ENCODE measurements at places on chromosomes 5 and 9.

DNA sequence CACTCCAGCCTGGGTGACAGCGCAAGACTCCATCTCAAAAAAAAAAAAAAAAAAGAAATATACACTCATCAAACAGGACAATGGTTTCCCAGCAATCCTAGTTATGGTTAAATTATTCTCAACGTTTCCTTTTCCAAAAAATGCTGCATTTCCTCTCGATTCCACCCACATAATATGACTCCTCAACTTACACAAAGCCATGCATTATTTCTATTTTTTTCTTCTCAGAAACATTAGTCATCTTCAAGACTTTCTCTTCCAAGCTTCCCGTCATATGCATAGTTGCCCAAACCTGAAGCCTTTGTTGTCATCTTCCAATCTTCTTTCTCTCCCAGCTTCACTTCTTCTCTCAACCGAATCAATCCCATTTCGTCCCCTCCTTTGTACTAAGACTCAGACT is 61.4 kb upstream of the RANBP6 start:
- no peak for DNase-seq

DNA sequence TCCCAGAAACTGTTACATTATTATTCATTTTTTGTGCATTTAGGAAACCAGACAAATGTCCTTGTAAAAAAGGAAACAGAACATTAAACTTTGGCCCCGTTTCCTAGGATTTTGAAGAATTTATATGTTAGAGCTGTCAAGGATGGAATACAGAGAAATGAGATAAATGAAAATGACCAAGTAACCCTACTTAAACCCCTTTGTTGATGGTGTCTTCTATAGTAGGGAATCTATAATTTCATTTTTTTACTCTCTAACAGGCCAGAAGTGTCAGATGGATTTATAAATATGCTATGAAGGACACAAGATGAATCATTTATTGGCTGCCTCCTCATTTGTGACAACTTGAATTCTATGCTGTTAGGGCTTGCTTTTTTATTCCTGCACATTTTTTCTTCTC is 1047.1 kb downstream of the PTPRD start:
- DNase-seq = no peak

DNA sequence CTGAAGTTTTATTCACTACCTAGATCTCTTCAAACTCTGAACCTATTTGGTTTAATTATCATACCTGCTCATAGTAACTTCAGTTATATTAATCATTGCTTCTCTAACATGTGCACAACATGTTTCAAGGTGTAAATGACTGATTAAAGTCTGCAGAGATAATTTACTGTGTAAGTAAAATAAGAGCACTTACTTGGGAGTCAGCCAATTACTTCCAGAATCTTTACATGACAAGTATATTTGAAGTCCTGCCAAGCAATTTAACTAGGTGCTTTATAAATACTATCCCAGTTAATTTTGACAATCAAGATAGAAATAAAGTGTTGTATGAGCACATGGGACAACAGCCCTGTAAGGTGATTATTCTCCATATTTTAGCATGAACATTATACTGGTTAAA is 109.9 kb downstream of the RFX3 start:
- DNase-seq = no peak

- no peak for DNase-seq
Observed at GRCh38 chr5:126119887-126120442, 303.2 kb upstream of the GRAMD2B start.

- no peak for DNase-seq
Observed at GRCh38 chr9:88256216-88256615, 117.9 kb upstream of the SPATA31C2 start.

DNA sequence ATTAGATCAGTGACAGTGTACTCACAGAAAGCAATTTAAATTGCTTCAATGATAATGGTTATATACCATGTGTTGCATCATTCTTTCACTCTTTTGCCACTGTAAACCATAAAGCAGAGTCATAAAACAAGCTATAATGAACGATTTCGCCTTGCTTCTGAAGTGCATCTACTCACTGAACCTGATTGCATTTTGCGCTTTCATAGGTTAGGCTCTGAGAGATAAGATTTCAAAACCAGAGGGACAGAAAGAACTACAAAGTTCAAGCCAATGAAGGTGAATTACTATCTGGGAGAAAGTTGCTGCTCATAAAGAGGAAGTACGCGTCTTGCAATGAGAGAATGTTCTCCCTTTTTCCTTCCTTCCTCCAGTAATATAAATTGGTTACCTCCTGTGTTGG is 412.7 kb downstream of the CETN3 start:
- DNase-seq = no peak

GRCh38 chr5:143851383-143851782 is 39.4 kb downstream of the HMHB1 start:
- no peak for DNase-seq

DNA sequence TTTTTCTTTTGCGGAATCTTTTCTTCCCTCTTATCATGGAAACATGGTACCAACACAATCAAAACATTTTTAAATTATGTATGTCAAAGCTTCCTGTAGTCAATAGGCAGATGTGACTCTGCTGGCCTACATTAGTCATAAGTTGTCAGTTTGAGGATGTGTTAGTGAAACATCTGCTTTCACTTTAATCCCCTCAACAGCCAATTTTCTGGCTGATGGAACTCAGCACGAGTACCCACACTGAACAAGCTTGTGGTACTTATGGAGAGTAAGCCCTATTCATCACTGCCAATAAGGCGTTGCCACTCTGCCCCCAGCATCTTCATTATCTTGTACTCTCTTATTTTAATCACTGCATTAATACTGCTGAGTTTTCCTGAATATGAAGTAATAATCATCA is 1034.4 kb downstream of the CDH9 start:
- DNase-seq = no peak

GRCh38 chr9:69877852-69878514 is 57.4 kb downstream of the CFAP95 start:
- no peak for DNase-seq

- DNase-seq = no peak
Observed at GRCh38 chr5:30747412-30747811, 446.1 kb upstream of the CDH6 start.

DNA sequence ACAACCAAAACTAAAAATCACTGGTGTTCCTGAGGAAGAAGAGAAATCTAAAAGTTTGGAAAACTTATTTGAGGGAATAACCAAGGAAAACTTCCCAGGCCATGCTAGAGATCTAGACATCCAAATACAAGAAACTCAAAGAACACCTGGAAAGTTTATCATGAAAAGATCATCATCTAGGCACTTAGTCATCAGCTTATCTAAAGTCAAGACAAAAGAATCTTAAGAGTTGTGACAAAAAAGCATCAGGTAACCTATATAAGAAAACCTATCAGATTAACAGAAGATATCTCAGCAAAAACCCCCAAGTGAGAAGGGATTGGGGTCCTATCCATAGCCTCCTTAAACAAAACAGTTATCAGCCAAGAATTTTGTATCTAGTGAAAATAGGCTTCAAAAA is 17.1 kb upstream of the SPEF2 start:
- no peak for DNase-seq

DNA sequence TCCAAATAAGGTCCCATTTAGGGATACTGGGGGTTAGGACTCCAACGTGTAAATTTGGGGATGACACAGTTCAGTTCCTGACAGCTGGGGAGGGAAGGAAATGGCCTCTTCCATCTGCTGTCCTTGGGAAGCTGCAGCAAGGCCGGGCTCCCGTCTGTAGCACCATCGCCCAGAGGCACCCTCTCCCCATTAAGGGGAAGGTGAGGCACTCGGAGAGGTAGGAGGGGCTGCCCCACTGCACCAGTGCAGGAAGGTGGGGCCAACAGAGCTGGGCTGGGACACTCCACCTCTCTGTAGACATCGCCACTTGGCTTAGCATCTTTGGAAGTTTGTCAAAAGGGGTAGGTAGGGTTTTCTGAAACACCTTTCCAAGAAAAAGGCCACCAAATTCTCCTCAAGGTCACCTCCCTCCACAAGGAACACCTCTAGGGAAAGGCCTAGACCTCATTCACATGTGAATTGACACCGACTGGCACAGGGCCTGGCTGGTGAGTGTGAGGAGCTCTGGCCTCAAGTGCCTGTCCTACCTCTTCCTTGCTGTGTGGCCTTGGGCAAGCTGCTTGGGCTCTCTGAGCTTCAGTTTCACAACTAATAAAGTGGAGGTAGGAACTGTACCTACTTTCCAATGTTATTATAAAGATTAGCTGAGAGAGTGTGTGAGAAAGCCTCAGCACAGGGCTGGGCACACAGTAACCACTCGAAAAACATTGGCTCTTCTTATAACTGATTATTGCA is 75.0 kb upstream of the NEURL1B start:
- no peak for DNase-seq

DNA sequence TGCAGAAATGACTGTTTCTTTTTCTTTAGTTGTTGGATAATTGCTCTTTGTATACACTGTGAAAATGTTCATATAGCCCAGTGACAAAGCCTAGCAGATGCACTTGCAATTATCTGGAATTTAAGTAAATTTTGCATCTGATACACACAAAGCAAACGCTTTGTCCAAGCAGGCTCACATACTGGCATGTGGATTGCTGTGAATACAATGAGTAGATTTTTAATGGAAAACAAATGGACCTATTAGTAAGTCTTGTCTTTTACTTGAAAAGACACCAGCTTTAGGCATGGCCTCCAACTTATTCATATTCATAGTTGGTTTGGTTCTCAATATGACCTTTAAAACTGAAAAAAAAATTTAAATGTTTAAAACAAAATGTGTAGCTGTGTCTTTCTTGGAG is 1299.8 kb upstream of the WWC1 start:
- no peak for DNase-seq

- no peak for DNase-seq
Observed at GRCh38 chr5:76526950-76527583, 96.1 kb downstream of the F2RL2 start.

GRCh38 chr9:135277219-135278201 is 190.0 kb downstream of the OLFM1 start:
- DNase-seq = no peak

- no peak for DNase-seq
Observed at GRCh38 chr5:85896514-85896913, 721.2 kb upstream of the COX7C start.

- no peak for DNase-seq
Observed at GRCh38 chr5:147189109-147189424, 45.8 kb upstream of the STK32A start.

DNA sequence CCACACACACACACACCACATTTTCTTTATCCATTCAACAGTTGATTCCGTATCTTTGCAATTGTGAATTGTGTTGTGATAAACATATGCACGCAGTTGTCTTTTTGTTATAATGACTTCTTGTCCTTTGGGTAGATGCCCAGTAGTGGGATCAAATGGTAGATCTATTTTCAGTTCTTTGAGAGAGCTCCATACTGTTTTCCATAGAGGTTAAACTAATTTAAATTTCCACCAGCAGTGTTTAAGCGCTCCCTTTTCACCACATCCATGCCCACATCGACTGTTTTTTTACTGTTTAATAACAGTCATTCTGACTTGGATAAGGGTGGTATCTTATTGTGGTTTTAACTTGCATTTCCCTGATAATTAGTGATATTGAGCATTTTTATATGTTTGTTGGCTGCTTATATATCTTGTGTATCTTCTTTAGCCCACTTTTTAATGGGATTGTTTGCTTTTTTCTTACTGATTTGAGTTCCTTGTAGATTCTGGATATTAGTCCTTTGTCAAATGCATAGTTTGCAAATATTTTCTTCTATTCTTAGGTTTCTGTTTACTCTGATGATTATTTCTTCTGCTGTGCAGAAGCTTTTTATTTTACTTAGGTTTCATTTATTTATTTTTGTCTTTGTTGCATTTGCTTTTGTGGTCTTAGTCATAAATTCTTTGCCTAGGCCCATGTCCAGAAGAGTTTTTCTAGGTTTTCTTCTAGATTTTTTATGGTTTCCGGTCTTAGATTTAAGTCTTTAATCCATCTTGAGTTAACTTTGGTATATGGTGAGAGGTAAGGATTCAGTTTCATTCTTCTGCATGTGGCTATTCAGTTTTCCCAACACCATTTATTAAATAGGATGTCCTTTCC is 82.4 kb downstream of the SH3RF2 start:
- DNase-seq = no peak

- no peak for DNase-seq
Observed at GRCh38 chr5:138944527-138945322, 69.6 kb upstream of the LRRTM2 start.

- DNase-seq = no peak
Observed at GRCh38 chr5:178765753-178766300, 35.4 kb upstream of the ZNF354A start.

DNA sequence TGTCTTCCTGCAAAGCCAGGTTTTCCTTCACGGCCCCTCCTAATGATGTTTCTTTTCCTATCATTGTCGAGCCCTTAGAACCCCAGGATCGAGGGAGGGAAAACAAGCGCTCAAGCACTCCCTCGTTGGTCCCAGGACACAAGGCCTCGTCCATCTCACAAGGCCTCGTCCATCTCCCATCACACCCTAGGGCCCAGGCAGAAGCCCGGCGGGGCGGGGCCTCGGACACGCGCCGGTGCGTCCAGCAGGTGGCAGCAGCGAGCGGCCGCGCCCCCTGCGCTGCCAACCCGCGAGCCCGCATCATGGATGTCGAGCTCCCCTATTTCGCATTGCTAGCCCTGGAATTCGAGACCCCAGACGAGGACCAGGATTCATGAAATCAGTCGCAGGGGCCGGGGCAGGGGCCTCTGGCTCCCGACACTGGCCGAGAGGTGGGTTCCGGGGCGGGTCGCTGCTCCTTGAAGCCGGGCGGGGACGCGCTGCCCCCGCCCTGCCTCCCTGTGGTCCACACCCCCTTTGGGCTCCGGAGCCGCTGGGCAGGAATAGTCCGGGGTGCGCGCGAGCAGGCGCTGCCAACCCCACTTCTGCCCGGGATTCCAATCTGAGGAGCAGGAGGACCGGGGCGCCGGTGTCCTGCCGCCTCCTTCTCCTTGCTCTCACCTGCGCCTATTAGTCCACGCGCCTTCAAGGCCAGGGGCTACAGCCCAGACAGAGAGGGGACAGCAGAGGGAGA is at the start of gene ABLIM3:
Gene ABLIM3 (plus strand): TSS at position 270 of the 733 bp plus-strand sequence. CDS start 603 bp downstream, outside the sequence.
- DNase-seq = peak; percentile 60

- DNase-seq = no peak
Observed at GRCh38 chr9:122374885-122375420, 4.1 kb downstream of the PTGS1 start.

DNA sequence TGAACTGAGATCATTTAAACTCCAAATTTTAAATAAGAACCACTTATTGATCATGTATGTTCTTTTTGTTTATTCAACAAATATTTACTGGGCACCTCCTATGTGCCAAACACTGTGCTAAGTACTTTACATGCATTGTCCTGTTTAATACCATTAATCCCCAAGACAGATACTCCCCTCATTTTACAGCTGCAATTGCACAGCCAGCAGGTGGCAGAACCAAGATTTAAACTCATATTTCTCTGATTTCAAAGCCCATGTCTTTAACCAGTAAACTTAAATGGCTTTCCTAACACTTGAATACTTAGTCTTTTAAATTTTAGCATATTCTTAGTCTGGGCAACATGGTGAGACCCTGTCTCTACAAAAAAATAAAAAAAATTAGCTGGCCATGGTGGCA is 43.4 kb upstream of the KIAA1958 start:
- no peak for DNase-seq

DNA sequence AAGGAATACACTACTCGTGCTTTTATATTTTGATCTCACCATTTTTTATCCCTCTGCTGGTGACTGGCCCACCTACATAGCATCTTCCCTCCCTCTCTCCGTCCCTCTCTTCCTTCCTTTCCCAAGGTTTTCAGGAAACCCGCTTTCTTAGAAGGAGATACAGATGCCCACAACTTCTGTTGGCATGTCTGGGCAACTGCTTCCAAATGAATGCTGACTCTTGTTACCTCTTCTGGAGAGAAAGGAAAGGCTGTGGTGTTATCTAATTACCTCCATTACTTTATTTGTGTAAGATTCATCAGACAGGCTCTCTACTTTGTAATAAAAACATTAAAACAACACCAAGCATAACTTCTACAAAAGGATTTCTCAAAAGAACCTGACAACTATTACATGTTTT is 20.2 kb downstream of the FANCC start:
- no peak for DNase-seq
